ENCODE measurements at places on chromosomes 12 and 14.
A peak's percentile ranks its signal among the peaks of the same experiment; 100 is the strongest.

DNA sequence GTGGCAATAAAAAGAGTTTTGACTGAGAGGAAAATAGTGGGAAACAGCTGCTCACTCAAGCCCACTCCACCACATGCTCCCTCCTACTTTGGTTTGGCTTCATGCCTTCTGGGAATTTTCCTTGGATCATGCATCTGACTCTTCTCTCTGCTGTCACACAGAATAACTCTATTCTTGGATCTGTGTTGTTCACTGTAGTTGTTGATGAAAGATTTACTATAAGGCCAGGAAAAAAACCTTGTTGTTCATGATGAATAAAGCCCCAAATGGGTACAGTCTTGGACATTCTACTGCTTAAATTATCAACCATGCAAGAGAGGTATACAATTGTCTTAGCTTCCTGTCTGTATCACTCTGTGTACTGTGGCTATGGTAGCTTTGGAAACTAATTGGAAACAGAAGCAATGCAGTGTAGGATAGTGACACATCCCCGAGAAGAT lies 70.5 kb downstream of the TMX1 start:
- no peak for DNase-seq

GRCh38 chr12:58139894-58140293 lies 198.5 kb downstream of the ATP23 start:
- DNase-seq: no peak

- no peak for DNase-seq
Observed at GRCh38 chr14:88002421-88003075, 2.4 kb upstream of the GPR65 start.

- DNase-seq: no peak
Observed at GRCh38 chr12:31034372-31034771, 39.3 kb upstream of the DDX11 start.

DNA sequence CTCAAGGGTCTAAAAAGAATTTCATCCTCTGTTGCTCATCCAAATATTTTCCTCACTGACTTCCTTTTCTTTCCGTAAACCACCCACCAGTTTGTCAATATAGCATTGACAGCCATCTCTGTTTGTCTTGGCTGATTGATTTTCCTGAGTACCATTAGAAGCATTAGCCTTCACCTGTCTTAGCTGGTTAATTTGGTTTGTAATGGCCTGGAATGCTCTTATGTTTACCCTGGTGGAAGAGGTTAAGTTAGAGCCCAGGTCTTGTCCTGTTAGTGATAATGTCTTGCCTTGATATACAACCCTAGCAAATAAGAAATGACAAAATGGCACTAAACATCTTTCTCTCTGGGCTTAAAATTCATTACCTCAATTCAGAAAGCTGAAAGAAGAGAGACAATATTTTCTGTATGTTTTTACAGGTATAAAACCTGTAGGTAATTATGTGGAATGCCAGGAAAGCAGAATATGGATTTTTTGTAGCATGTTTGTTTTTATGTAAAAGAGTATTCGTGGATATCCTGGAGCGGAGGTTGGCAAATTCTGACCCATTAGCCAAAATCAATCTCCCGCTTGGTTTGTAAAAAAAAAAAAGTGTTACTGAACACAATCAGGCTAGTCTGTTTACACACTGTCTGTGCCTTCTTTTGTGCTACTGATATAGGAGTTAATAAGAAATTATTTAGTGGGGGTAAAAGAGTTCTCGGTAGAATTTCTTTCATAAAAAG lies 224.4 kb upstream of the DAAM1 start:
- DNase-seq: no peak

DNA sequence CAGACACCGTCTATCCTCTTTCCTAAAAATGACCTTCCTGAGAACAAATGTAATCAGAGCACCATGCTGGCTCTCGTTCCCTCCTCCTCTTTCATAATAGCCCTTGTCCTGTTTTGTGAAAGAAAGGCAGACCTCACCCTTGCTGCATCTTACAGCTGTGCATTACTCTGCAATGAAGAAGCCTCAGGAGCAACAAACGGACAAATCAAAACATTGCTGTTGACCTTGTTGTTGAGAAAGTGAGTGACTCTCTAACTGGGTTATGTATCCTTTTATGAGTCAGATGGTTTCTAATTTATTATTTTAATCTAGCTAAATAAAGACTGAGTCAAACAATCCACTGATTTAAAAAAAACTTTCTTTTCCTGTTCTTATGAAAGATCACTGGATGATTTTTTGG lies 180.9 kb downstream of the RPS29 start:
- no peak for DNase-seq

GRCh38 chr14:89672636-89673511 lies 255.8 kb upstream of the FOXN3 start:
- no peak for DNase-seq

DNA sequence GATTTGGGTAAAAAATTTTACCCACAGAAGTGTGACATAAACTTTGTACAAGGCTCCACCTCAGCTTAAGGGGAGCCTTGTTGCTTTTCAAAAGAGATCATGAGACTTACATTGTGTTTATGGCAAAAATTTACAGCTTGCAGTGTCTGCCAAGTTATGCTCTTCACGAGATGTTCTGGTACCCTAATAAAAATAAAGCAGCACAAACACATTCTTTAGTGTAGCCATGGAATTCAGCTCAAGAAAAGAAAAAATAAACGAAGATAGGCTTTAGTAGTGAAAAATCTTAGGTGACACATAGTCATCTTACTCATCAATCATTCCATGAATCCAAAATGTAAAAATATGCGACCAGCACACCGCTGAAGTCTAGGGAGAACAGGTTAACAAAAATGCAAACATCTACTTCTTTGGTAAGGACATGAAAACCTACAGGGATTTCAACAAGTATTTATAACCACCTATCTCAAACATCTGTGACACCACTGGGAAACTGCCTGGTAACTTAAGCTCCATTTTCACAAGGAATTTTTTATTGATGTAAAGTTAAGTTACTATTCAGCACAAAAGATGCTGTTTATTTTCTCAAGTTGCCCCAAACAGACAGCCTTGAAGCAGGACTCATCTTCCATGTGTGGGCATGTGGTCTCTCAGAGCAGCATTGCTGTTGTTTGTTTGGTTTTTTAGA lies 32.9 kb downstream of the DMAC2L start:
- DNase-seq: no peak

DNA sequence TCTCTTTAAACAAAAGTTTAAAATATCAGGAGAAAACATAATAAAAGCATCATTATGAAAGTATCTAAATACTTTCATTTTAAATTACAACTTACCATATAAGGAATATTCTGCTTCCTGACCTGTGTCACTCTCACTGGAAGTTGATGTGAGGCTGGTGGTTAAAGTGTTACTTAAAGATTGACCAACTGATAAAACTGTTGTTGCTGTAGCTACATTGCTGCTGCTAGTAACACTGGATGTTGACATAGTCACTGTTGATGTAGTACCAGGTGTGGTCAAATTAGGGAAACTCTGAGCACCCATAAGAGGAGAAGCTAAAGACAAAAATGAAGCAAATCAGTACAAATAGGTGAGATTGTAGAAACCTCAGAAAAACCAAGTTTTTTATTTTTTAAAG lies 79.9 kb downstream of the HECTD1 start:
- peak; percentile 42 for DNase-seq

GRCh38 chr14:21084998-21085853 lies 13.2 kb downstream of the ZNF219 start:
- no peak for DNase-seq

DNA sequence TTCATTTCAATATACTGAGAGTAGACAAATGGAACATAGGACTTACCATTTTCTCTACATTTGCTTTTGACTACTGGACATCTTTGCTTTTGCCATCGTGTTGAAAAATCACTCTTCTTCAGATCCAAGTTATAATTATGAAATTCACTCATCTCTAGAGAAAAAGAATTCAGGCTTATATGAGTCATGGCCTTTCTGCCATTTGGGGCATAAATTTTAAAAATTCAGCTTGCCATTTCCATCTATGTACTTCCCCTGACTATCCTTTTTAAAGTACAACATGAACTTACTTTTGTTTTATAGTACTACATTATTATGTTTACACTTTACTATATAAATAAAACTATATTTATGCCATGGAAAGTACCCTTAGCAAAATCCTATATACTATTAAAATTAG lies 3.0 kb downstream of the KLRK1 start:
- DNase-seq: no peak

DNA sequence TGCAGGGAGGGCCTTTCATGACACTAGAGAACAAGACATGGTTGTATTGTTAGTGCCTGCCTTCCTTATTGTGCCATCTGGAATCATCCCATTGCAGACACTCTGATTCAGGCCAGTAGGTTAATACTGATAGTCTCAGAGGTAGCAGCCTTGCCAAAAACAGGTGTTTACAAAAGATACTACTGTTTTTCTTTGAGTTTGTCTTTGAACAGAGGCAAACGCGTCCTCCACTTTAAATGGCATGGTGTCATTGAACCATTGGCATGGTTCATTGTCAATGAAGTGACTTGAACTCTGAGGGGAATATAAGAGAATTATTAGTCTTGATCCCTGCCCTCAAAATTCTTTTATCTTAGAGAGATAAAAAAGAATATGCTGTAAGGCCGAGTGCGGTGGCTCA lies 4.2 kb downstream of the FNTB start:
- no peak for DNase-seq

DNA sequence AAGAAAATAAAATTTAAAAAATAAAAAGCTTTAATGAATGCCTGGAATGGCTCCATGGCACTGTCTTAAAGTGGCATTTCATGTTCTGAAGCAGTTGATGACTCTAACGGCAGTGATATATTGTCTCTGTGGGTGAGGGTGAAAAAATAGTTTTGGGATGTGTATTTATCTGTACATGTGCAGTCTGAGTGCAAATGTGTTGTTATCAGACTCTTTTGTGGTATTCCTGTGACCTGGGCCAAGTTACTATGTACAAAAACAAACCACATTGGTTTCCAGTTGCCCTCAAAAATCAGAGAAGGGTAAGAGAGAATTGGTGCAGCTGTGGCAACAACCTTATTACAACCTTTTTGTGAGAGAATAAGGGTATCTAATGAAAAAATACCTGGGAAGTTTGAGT lies 81.7 kb upstream of the CCDC91 start:
- DNase-seq: no peak

- no peak for DNase-seq
Observed at GRCh38 chr14:29007990-29008389, 241.4 kb downstream of the FOXG1 start.

DNA sequence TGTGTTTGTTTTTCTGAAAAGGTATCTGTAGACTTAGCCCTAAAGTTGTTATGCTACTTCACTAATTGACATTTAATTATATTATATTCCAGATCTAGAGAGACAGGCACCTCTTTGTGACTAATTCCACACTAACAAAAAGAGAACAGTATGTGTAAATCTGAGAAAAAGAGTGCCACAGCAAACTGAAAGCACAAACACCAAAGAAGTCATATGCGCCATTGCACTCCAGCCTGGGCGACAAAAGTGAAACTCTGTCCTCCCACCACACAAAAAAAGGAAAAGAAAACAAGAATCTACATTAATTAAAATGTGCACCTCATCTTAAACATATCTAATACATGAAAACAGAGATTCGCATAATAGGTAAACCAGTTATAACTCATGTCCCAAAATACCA lies 4.4 kb upstream of the CSRNP2 start:
- DNase-seq: no peak

- DNase-seq: no peak
Observed at GRCh38 chr12:92504594-92504981, 198.2 kb upstream of the PLEKHG7 start.

DNA sequence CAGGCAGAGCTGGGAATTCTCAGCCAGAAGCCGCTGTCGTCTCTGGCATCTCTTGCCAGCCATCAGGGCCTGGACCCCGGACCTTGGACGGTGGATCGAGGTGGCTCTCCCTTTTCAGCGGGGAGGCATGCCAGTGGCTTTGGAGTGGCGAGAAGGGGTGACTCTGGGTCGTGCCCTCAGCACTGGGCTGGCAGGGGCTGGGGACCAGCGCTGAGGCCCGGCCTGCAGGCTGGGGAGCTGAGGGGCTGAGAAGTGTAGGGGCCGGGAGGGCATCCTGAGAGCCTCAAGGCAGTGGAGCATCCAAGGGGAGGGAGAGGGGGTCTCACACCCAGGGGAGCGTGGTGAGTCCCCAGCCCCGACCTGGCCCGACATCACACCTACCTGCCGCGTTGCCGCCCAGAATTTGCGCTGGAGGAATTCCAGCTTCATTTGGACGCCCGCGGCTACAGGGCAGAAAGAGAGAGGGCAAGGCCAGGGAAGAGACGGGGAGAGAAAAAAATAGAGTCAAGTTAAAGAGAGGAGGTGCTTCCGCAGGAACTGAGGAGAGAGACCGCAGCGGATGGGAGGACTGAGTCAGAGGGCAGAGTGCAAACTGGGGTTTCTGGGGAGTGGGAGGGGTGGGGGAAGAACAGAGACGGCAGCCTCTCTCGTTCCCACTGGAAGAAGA lies 9.0 kb upstream of the LRTM2 start:
- no peak for DNase-seq

GRCh38 chr12:131276501-131277185 lies 322.9 kb downstream of the ADGRD1 start:
- no peak for DNase-seq

GRCh38 chr12:42779186-42779859 lies 189.8 kb upstream of the PRICKLE1 start:
- no peak for DNase-seq

- DNase-seq: no peak
Observed at GRCh38 chr12:6539314-6539682, 5.0 kb downstream of the GAPDH start.

DNA sequence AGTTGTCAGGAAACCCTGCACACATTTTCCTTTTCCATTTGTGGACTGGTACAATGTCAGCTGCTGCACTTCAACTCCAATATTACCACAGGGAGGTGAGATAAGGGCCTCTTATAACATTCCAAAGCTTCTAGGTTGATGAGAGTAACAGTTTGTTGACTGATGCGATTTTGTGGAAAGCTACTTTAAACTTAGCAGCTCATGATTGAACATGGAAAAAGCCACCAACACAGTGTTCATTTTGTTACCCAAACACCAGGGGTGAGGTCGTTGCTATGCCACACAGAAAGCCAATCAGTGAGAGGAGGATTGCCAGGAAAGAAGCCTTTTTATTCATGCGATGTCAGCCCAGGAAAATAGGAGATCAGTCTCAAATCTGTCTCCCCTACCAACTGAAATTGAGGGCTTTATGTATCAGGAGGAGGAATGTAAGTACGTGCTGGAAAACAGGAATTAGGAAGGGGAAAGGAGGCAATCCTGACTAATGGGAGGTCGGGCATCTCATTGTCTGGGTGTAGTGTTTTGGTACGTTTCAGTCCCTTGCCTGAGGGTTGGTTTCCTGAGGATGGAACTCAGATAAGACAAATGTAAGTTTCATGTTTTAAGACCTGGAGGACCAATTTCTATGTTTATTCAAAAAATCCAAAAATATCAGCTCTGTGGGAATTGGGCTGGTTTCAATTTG lies 92.7 kb upstream of the PLEKHA5 start:
- no peak for DNase-seq

DNA sequence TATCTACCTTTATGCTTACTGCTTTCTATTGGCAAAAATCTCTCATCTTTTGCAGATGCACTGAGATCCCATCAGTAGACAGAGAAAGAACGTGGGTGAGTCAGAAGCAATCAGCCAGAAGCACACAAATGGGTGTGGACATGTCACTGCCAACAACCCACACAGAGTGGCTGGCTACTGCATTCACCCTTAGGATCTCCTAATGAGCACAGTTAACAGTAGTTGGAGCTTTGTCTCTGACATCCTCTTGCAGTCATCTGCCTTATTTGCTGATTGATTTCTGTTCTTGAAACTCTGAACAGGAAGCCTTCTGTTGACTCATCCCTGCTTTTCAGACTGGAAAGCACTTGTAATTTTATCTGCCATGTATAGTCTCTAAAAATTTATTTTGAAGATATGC lies 117.2 kb downstream of the RGS6 start:
- no peak for DNase-seq

GRCh38 chr14:31283578-31284252 lies 76.1 kb upstream of the HECTD1 start:
- no peak for DNase-seq

GRCh38 chr12:68784015-68784414 lies 24.0 kb upstream of the MDM2 start:
- DNase-seq: no peak
